ENCODE measurements at places on chromosomes 16 and 17.
A peak's percentile ranks its signal among the peaks of the same experiment; 100 is the strongest.

- no peak for DNase-seq
- peaks cover 19% of the 10 kb centered on the region for H3K36me3 ChIP-seq
- peaks cover 6% of the 10 kb centered on the region for H3K4me1 ChIP-seq
- no peak overlapping the region for H3K27ac ChIP-seq
These were observed 19.1 kb upstream of the HEXD start for GRCh38 chr17:82399041-82399441.

DNA sequence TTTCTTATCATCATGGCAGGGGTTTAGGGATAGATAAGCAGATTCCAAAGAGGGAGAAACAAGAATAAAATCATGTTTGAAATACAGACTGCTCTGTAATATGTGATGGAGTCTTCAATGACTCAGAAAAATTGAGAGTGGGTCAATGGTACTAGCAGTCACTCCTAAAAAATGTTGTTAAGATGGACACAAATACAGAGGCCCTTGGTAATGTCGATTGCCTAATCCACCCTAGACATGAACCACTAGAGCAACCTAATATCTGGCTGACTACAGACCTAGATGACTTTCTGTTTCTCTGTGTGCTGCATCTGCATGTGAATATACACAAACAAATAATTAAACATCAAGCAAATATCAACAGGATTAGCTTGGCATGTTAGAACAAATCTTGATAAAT is 135.8 kb downstream of the CDH8 start:
- no peak overlapping the region for H3K4me3 ChIP-seq
- H3K27ac ChIP-seq: no peak overlapping the region
- no peaks in the 10 kb centered on the region for H3K27me3 ChIP-seq
- no peaks in the 10 kb centered on the region for H3K36me3 ChIP-seq
- DNase-seq: no peak

- H3K27ac ChIP-seq: peak overlapping the region; percentile 94
- peaks cover 46% of the 10 kb centered on the region for H3K4me1 ChIP-seq
- DNase-seq: no peak
These were observed 2.8 kb upstream of the CD2BP2 start for GRCh38 chr16:30357715-30358576.

- no peak for DNase-seq
- peaks cover 90% of the 10 kb centered on the region for H3K27me3 ChIP-seq
- H3K4me3 ChIP-seq: no peak overlapping the region
- H3K27ac ChIP-seq: no peak overlapping the region
- H3K4me1 ChIP-seq: peaks cover 12% of the 10 kb centered on the region
- H3K36me3 ChIP-seq: peaks cover 6% of the 10 kb centered on the region
These were observed 1.5 kb upstream of the SOX9 start for GRCh38 chr17:72119077-72119872.

DNA sequence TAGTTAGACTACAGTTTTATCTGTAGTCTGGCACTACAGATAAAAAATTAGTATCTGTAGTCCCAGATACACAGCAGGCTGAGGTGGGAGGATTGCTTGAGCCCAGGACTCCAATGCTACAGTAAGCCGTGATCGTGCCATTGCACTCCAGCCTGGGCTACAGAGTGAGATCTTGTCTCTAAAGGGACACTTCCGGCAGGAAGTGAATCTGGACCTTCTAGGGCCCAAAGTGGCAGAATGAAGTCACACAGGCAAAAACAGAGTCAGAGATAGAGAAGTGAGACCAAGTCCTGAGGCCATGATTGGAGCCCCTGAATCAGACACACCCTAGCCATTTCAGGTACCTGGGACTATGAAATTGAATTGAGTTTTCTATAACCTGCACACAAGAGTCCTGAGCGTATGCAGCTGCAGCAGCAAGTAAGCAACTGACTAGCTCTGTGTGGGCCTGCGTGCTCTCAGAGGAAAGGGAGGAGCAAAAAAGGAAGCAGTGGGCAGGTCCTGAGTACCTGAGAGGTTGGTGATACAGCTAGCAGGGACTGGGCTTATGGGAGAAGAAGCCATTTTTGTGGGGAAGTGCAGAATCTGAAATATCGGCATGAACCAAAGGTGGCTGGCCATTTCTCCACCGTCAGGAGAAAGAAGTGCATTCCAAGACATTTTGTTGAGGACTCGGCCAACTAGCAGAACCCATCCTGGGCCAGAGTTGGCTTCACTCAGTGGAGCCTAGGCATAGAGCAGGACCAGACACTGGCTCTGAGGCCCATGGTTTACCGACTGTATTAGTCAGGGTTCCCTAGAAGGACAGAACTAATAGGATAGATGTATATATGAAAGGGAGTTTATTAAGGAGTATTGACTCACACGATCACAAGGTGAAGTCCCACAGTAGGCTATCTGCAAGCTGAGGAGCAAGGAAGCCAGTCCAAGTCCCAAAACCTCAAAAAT is 27.2 kb upstream of the BRD7 start:
- DNase-seq: no peak
- no peaks in the 10 kb centered on the region for H3K27me3 ChIP-seq
- no peaks in the 10 kb centered on the region for H3K36me3 ChIP-seq

GRCh38 chr16:57304169-57305061 is 19.9 kb upstream of the PLLP start:
- H3K27me3 ChIP-seq: peaks cover 34% of the 10 kb centered on the region
- peaks cover 5% of the 10 kb centered on the region for H3K4me1 ChIP-seq

- H3K36me3 ChIP-seq: no peaks in the 10 kb centered on the region
- DNase-seq: no peak
- peak overlapping the region; percentile 70 for H3K27ac ChIP-seq
These were observed 9.5 kb upstream of the GUCY2D start for GRCh38 chr17:7992924-7993323.

DNA sequence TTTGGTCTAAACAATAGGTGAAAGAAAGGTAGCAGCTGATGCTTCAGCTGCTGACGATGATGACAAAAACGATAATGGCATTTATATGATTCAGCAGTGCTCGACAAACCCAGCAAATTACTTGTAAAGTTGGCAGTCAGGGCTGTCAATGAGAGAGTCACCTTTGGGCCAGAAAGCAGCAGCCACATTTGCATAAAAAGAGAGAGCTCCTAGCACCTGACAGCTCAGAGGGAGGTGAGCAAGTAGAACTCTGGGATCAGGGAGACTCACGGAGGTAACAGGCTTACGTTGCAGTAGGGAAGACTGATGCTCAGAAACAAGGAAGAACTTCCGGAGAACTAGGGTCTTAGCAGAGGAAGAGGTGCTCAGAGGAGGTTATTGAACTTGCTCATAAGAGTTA is 291.9 kb upstream of the ZFHX3 start:
- H3K4me3 ChIP-seq: no peak overlapping the region
- H3K27me3 ChIP-seq: peaks cover 8% of the 10 kb centered on the region
- H3K4me1 ChIP-seq: no peaks in the 10 kb centered on the region

GRCh38 chr16:19517424-19518089 is 4.3 kb downstream of the GDE1 start:
- H3K4me1 ChIP-seq: peaks cover 40% of the 10 kb centered on the region
- H3K36me3 ChIP-seq: peaks cover 9% of the 10 kb centered on the region
- H3K4me3 ChIP-seq: no peak overlapping the region

DNA sequence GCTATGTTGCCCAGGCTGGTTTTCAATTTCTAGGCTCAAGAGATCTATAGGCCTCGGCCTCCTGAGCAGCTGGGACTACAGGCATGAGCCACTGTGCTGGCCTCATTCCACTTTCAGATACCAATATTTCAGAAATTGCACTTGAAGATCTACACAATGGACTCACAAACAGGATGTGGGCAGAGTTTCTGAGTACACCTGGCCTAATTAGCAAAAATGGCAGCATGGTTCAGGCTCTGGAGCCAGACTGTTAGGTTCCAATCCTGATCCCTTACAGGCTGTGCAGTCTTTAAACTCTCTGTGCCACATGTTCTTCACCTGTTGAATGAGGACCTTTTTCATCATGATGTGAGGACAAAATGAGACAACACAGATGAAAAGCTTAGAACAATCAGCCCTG is 32.2 kb downstream of the RNF157 start:
- no peak overlapping the region for H3K27ac ChIP-seq
- no peaks in the 10 kb centered on the region for H3K36me3 ChIP-seq
- H3K4me1 ChIP-seq: peaks cover 3% of the 10 kb centered on the region

DNA sequence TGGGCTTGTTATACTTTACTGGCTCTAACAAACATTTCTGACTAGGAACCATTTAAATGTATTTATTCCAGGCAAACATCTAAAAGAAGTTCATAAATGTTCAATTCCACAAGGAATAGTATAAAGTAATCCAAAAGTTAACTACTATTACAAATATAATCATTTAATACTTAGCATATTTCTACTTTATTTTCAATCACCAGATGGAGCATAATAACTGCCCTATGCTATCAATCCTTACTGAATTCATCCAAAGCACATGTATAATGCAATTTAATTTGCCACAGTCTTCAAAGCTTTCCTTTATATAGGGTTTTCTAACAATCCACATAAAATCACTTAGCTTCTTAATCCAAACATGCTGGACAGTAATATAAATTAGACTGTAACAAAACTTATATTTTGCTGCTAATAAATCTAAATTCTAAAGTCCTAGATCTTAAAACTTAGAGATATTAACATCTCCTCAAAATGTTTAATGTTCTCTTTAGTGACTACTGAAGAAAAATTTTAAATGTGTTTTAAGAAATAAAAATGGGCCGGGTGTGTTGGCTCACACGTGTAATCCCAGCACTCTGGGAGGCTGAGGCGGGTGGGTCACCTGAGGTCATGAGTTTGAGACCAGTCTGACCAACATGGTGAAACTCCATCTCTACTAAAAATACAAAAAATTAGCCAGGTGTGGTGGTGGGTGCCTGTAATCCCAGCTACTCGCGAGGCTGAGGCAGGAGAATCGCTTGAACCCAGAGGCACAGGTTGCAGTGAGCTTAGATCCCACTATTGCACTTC is 5.9 kb downstream of the MEIOB start:
- no peaks in the 10 kb centered on the region for H3K4me1 ChIP-seq
- peaks cover 17% of the 10 kb centered on the region for H3K27me3 ChIP-seq
- DNase-seq: no peak
- no peak overlapping the region for H3K4me3 ChIP-seq
- no peak overlapping the region for H3K27ac ChIP-seq

- peak overlapping the region; percentile 12 for H3K27ac ChIP-seq
- peaks cover 6% of the 10 kb centered on the region for H3K36me3 ChIP-seq
- no peak for DNase-seq
- no peak overlapping the region for H3K4me3 ChIP-seq
These were observed 75.1 kb downstream of the CYTH1 start for GRCh38 chr17:78707016-78707415.

DNA sequence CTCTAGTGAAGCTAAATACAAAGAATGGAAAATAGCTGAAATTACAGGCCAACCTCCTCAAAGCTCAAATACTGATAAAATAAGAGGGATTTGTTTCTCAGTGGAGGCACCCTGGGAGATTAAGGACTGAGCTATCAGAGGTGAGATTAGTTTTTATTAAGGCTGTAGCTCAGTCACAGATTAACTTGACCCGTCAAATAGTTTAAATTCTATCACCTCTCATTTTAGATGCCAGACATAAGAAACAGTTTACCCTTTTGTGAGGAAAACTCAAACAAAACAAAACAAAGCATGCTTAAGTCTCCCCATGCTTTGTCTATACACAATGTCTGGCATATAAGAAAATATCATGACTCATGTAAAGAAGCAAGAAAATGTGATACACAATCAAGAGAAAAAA is 208.3 kb upstream of the PMFBP1 start:
- peaks cover 16% of the 10 kb centered on the region for H3K36me3 ChIP-seq
- H3K4me1 ChIP-seq: no peaks in the 10 kb centered on the region
- no peak overlapping the region for H3K4me3 ChIP-seq
- H3K27me3 ChIP-seq: no peaks in the 10 kb centered on the region

DNA sequence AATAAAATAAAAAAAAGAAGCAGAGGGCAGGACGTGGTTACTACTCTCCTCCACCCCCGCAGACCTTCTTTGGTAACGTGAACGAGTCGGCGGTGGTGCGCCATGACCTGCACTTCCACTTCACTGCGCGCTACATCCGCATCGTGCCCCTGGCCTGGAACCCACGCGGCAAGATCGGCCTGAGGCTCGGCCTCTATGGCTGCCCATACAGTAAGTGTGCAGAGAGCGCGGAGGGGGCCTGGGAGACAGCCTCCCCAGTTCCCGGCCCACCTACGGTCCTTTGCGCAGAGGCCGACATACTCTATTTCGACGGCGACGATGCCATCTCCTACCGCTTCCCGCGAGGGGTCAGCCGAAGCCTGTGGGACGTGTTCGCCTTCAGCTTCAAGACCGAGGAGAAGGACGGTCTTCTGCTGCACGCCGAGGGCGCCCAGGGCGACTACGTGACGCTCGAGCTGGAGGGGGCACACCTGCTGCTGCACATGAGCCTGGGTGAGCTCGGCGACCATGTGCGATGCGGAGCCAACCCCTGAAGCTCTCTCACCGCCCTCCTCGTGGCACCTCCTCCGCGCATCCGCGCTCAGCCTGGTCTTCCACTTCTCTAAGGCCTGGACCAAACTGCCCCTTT is 2.7 kb downstream of the CNTNAP1 start:
- no peak for DNase-seq
- peaks cover 44% of the 10 kb centered on the region for H3K27me3 ChIP-seq
- peaks cover 34% of the 10 kb centered on the region for H3K4me1 ChIP-seq
- no peaks in the 10 kb centered on the region for H3K36me3 ChIP-seq

- H3K27me3 ChIP-seq: peaks cover 56% of the 10 kb centered on the region
- H3K4me1 ChIP-seq: peaks cover 6% of the 10 kb centered on the region
- H3K27ac ChIP-seq: no peak overlapping the region
- DNase-seq: no peak
- H3K4me3 ChIP-seq: no peak overlapping the region
These were observed 479.1 kb downstream of the SLC39A11 start for GRCh38 chr17:72613396-72613795.

DNA sequence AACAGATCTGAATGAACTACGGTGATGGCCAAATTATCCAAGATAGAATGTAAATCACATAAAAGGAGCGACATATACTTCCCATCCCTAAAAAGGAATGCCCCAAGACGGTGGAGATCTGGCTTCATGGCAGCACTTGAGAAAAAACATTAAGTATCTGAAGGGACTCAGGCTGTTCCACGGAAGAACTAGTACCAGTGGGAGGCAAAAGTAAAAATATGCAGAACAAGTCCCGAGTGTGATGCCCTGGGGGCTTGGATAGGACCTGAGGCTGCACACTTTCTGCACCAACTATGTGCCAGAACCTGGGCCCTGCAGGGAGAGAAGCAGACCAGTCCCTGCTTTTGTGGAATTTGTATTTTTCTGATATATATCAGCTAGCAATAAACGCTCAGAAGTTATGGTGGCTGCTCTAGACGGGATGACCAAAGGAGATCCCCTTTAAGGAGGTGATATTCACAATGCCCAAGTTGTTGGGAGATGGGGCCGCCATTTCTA is 539 bp upstream of the CKLF start:
- H3K36me3 ChIP-seq: no peaks in the 10 kb centered on the region
- H3K4me3 ChIP-seq: peak overlapping the region; percentile 97
- peaks cover 90% of the 10 kb centered on the region for H3K4me1 ChIP-seq
- no peaks in the 10 kb centered on the region for H3K27me3 ChIP-seq
- DNase-seq: no peak
- H3K27ac ChIP-seq: peak overlapping the region; percentile 95

Data from naive B cell (primary cell).